NCI-H1048 (cell line): ENCODE measurements at places on chromosomes 11 and 22.

DNA sequence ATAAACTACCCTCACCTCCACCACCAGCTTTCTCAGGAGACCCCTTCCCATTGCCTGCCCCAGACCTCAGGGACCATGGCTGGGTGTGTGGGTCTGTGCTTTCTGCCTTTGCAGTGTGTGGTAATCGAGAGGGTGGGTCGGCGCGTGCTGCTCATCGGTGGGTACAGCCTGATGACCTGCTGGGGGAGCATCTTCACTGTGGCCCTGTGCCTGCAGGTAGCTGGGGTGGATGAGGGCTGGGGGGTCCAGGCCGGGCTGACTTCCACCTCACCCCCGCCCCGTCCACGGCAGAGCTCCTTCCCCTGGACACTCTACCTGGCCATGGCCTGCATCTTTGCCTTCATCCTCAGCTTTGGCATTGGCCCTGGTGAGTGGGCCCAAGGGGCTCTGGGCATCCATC lies 10.5 kb upstream of the MIF start:
- DNase-seq = no peak

DNA sequence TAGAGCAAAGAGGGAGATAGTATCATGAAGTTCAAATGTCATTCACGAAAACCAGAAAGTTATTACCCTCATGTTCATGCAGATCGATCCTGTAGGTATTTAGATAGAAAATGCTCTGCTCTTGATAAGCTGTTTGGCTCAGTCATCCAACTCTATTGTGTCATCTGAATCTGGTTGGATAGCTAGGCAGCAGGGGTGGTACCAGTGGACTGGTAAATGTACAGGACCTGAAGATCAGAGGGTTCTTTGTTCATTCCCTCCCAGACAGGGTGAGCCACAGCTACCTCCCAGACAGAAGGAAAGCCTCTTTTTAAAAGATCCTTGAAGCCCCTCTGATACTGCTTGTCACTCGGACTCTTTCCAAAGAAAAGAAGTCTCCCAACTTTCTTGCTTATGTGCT lies 29.8 kb upstream of the DRD2 start:
- DNase-seq = no peak

GRCh38 chr22:20046730-20047129 lies 25.8 kb downstream of the TANGO2 start:
- DNase-seq = no peak

- DNase-seq = no peak
Measured at GRCh38 chr22:38718414-38718813, 12.7 kb downstream of the GTPBP1 start.

- DNase-seq = no peak
Measured at GRCh38 chr11:110513846-110514437, 84.2 kb downstream of the FDX1 start.

DNA sequence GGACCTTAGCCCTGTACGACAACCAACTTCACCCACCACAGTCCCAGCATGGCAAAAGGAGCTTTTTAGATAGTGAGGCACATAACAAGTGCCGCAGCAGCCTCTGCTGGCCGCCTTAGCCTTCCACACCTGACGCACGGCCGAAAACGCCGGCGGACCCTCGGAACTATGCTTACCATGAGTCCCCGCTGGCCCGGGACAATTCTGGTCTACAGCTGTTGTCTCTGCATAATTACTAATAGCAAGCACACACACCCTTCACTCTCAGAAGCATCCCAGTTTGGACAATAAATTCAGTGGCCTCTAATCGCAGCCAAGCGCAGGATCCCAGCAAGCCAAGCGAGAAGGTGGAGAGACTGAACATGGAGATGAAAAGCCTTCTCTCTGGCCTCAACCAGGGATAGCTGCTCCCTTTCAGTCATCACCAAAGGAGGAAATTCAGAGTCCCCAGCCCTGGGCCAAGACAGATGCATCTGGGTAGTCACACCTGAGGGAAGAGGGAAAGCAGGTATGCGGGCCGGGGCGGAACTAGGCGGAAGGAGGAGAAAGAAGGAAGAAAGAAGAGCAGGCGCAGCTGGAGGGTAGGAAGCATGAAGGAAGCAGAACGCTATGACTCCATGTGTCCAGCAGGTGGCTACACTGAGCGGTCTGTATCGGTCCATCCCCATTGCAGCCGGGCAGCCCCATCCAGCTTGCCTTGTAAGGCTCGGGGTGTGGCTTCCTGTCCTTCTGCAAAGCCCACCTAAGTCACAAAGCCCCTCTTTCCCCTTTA lies 40.3 kb downstream of the BUD13 start:
- no peak for DNase-seq

DNA sequence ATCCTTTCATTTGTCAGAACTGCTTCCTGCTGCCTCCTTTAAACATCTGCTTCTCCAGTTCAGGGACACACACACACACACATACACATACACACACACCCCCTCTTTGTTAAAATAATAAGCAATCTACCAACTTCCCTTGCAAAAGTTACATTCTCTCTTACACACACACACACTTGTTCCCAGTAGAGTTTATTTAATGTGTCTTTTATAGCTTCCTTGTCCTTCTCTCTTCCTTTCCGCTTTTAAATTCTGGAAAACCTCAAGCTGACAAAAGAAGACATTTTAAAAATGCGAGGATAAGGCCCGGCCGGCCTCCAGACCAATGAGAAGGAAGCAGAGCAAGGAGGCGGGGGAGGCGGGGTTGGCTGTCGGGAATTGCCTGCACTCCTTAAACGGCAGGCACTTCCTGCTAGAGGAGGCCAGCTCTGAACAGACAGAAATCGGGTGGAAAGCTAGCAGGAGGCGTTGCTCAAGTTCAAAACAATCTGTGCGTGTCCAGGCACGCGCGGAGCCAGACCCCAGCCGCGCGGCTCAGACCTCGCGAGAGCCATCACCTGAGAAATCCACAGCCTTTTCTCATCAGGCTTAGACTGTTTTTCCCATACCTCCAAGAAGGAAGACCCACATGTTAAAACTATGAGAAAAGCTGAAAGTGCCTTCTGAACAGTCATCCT lies 99.9 kb downstream of the MAML2 start:
- peak; percentile 91 for DNase-seq

- DNase-seq = no peak
Measured at GRCh38 chr22:44354288-44354687, 41.5 kb upstream of the SHISAL1 start.

DNA sequence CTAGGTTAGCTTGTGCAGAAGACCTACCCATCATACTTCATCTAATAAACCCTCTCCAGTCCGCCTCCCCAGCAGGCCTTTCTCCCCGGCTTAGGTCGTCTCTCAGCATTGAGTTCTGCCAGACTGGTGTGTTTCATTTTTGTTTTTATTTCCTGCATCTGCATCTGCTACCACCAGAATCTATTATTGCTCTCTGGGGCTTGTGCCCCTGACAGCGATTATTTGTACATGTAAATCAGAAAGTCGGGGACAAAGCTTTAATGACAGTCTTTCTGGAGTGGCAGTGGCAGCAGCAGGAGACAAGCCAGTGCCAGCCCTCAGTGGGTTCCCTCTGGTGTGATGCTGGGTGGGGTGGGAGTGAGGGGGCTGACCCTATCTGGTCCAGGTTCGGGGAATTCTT lies 127.5 kb downstream of the PKNOX2 start:
- no peak for DNase-seq

DNA sequence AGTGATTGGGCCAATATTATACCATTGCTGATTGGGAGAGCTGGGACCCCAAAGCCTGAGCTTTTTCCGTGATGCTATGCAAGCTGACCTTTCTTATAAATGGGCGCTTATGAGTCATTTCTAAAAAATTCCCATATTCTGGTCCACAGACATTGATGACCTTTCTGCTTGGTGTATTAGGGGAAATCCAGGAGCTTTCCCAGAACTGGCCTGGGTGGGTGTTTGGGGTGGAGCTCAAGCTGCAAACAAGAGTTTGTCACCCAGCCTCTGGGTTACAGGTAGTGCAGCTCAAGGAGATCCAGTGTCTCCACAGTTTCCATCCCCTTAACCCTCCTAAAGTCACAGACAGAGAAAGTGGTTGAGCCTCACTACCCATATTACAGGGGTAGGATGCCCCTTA lies 67.7 kb downstream of the CCDC81 start:
- no peak for DNase-seq

- DNase-seq = no peak
Measured at GRCh38 chr11:121246021-121246768, 46.4 kb upstream of the SC5D start.

GRCh38 chr11:27280140-27280539 lies 82.9 kb downstream of the CCDC34 start:
- DNase-seq = no peak

DNA sequence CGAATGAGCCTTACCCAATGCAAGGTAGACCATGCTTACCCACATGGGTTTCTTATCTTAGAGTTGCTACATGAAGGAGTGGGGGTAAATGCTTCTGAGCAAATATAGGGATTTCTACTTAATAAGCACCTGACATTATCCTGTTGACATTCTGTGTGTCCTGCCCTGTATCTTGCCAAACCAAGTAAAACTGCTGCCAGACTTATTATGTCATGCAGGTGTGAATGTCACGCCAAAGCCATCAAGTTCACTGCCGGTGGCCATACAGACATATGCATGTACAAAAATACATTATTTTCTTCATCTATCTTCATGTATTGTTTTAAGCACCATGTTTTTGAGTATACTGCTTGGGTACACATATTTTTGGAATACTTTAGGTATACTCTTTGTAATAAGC lies 70.2 kb downstream of the NOX4 start:
- DNase-seq = no peak

DNA sequence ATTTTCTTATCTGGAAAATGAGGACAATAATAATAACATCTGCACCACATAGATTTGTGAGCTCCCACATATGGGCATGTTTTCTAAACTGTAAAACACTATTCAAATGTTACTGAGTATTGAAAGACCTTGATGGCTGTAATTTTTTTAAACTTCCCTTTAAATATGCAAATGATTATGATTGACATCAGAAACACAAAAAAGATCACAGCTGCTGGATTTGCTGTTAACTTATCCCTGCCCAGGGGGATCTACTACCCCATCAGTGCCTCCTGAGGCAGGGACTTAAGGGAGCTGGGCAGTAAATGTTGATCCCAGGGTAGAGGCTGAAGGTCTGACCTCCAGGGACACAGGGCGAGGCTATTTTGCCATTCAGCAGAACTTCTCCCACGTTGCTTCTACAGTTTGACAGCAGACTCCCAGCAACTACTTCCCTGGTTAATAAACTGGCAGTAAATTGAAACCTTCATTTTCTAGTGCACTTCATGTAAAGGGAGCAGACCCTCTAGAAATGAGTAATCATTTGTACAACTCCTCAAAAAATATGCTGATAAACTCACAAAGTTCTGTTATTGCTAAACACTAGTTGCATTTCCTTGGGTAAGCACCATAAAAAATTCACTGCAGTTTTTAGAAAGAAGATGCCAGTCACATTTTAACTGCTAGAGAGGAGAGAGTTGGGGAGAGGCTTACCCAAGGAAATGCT lies 20.3 kb downstream of the TMPRSS5 start:
- DNase-seq = no peak

- no peak for DNase-seq
Measured at GRCh38 chr11:20055312-20055711, 105.0 kb downstream of the DBX1 start.

- no peak for DNase-seq
Measured at GRCh38 chr11:134438542-134439537, 26.8 kb upstream of the B3GAT1 start.

DNA sequence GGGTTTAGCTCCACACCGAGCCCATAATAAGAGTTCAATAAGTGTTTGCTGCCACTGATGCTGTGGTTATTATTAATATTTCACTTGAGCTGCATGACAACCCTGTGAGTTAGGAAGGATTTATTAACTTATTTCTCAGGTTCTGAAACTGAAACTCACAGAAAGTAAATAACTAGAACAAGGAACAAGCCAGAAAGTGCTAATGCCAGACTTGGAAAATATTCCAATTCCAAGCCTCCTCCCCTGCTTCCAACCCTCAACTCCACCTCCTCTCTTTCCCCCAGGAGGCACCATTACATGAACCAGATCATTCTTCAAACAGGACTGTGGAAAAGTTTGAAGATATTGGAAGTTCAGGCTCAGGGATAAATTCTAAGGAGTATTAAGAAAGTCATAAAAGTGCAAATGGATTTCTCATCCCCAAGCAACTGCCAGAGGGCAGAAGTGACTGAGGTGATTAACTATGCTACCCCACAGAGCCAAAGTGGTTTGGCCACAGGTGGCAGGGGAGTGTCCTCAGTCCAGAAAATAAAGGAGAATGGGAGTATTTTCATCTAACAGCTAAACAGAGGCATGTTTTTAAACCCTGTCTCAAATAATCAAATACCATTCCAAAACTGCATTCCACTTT lies 3.2 kb upstream of the FJX1 start:
- no peak for DNase-seq

DNA sequence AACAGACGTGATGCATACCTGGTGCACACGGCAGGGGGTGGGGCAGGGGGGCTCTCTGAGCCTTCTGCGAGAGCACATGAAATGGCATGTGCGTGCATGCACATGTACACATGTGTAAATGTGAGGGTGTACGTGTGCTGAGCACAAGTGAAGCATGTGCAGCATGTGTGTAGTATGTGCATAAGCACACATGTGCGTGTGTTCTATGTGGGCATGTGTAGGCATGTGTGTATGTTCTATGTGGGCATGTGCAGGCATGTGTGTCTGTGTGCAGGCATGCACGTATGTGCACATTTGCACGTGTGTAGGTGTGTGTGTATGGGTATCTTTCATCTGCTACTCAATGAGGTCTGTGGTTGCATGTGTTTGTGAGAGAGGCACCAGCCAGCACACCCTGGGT lies 371.2 kb downstream of the CTTN start:
- no peak for DNase-seq

- no peak for DNase-seq
Measured at GRCh38 chr22:42732081-42732480, 11.4 kb upstream of the A4GALT start.

- DNase-seq = no peak
Measured at GRCh38 chr22:37243402-37244113, 511 bp downstream of the RAC2 start.

DNA sequence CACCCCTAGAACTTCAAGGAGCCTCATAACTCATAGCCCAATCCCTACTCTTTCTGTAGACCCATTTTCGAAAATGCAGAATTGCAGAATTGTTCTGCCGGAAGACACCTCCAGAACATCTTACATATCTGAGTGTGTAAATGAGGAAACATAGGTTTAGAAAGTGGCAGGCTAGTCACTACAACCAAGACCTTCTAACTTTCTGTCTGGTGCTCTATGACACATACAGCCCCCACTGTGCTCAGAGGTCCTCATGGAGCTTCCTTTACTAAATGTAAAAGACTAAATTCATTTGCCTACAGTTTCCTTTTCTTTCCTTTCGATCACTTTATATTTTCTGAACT lies 132.1 kb upstream of the DDI1 start:
- no peak for DNase-seq

DNA sequence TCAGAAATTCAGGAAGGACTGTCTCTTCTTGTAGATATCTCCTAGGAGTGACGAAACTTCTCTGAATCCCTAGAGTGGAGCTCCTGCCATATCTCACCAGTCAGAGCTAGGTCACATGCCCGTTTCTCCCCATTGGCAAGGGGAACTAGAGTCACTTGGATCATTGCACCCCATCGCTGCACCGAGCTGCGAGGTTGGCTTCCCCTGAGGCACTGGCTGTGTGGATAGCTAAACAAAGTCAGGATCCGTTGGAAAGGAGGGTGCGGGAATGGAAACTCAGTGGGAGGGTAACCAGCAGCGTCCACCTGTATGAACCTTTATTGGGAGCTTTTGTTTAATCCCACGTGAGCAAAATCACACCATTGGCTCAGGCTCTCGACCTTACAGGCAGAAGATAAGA lies 283.8 kb downstream of the BRD1 start:
- no peak for DNase-seq
